Stimulated activated CD4-positive, alpha-beta T cell treated with anti-CD3 and anti-CD28 coated beads, Interleukin-2, amount 100 ng/mL, for 4 hours (primary cell): ENCODE measurements at places on chromosomes 4 and X.

DNA sequence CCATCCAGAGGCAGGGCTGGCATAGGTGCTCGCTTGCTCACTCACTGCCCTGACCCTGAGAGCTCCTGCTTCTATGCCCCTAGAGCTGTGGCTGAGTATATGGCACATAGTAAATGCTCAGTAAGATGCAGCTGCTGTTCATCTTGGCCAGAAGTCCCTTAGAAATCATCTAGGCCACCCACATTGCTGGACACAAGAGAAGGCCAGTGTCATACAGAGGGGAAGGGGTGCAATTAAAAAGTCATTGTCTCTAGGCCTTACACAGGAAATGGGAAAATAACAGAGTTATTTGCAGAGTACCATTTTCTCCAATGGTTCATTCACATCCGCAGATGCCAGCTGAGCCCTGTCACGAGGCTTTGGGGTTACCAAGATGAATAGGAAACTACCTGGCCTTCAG, 88.8 kb downstream of the MAMLD1 start:
- DNase-seq = no peak

GRCh38 chr4:38872620-38873019, 5.0 kb downstream of the FAM114A1 start:
- no peak for DNase-seq

DNA sequence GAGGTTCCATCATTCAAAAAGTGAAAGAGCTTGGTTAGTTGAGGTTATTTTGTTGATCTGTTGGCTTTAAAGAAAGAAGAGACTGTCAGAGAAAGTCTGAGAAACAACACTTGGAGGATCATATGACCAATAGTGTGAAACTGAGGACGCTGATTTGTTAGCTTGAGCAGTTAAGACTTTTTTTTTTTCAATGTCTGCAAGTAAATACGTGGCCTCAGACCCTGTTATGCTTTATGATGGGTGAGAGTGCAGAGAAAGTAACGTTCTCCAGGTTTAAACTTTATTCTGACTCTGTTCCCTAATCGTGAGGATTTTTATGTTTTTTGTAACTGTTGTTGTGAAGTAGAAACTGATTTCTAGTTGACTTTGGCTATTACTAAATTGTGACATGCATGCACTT, 45.9 kb downstream of the GAB1 start:
- DNase-seq = no peak

DNA sequence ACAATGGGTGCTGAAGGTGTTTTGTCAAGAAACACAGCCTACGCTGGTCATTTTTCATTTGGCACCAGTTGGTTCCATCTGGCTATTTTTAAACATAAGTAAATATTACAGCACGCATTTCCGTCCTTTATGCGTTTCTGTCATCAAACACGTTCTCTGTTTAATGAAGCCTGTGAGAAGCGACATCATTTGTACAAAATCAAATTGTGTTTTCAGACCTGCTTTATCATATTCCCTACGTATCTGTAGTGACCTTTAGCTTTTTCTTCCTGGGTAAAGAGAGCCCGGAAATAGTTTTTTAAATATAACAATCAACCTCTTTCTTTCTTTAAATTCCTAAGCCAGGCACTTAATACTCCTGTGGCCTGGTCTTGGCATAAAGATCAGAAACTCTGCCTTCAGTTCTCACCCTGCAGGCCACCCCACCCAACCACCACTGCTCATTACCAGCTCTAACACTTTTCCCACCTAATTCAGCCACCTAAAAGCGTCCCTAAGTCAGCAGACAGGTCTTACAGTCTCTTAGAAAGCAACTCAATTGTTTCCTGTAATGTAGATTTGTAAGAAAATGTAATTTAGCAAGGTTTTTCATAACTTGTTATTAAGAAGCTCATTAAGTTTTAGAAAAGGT, 30.4 kb downstream of the ACSL1 start:
- DNase-seq = no peak

DNA sequence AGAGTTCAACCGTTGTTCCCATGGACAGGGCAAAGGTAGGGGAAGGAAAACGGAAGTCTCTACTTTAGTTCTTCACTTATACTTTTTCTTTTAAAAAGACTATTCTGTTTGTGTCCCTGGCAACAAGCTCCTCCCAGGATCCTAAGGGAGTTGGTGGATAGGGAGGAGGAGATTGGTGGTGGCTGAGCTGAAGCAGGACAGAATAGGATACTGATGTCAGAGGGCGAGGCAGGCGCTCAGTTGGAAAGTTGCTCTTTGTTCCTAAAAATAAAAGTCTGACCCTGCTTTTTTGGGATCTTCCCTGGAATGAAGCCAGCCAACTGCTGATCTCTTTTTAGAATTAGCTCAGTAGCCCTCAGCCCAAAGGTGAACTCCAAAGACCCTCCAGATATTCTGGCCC, 104.7 kb downstream of the MGST2 start:
- DNase-seq = no peak

GRCh38 chr4:7171191-7171900, 21.0 kb upstream of the SORCS2 start:
- no peak for DNase-seq

DNA sequence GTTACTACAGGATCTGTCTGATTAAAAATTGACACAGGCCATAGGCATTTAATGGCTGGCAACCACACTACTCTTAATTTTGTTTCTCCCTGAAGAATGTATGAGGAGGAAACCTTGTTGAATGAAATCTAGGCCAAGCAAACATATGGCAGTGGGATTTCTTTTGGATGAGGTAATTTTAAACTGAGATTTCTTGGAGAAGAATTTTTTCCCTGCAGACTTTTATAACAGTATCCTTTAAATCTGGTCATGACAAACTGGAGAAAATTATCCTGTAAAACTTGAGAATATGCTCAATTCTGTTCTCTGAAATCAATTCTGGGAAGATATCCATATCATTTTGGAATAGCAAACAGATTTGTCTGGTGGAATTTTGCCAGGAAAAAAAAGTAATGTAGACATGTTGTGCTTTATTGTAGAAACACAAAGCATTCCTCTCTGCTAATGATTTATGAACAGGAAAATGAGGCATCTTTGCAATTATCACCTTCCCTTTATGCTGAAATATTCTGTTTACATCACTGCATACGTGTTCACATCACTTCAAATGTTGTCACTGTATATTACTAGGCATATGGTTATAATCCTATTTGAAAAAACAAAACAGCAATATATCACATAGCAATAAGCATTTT, 108.3 kb upstream of the ARSJ start:
- no peak for DNase-seq

DNA sequence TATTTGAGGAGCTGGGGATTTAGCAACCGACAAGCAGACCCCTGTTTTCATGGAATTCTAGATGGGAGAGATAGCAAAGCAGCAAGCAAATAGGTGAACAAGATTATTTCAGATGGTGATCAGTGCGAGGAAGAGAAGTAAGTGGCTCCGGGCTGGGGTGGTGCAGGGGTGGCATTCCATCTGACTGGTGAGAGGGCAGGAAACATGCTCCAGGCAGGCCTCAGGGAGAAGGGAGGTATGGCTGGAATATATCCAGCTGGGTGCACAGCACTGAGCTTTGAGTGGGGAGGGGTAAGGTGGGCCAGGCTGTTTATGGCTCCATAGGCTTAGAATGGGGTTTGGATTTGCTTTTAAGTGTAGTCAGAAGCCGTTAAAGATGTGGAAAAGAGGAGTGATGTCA, 21.2 kb downstream of the PTTG2 start:
- no peak for DNase-seq

DNA sequence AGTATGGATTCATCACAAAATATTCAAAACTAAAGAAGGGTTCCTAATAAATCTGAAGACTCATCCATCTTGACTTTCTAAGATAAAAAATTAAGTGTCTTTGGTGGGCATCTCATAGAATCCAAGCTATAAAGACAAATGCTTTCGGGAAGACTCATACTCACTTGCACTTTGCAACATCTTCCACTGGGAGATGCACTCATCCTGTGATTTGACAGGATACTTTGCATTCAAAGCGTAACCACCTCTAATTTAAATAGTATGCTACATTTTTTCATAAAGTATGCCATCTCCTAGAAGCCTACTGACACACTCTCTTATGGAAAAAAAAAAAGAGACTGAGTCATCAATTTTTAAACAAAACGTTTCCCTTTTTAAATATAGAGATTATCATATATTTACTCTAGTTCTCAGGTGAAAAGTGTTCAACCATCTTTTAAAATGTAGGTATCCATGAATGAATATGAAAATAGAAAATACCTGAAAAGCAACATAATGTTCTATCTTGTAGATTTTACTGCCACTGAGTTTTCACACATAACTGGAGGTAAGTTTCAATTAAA, 119.6 kb downstream of the KLHL13 start:
- DNase-seq = no peak

DNA sequence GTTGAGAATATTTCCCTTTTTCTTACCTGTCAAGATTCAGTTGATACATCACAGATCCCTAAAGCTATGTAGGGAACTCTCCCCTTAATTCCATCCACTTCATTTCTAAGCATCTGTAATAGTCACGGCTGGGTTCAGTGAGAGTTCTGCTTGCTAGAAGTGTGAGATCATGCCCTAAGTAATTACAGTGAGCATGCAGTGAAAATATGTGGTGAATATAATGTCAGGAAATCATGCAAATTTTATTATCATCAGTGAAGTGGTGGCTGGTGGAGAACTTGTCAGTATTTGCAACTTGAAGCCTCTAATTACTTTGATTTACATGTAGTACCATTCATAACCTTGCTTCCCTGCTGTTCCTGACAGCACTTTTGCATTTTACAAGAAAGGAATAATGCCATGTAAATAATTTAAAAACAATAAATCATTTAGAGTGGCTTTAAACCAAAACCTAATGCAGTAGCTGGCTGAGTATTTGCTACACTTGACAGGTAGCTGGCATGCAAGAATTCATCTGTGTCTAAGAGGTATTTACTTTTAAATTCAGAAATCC, 28.3 kb upstream of the CFAP299 start:
- no peak for DNase-seq

- no peak for DNase-seq
Measured at GRCh38 chrX:111888600-111888999, 12.6 kb downstream of the TRPC5OS start.

- no peak for DNase-seq
Measured at GRCh38 chr4:26003056-26003455, 89.0 kb downstream of the SMIM20 start.

- DNase-seq = no peak
Measured at GRCh38 chr4:134533068-134533467, 331.5 kb upstream of the PABPC4L start.

DNA sequence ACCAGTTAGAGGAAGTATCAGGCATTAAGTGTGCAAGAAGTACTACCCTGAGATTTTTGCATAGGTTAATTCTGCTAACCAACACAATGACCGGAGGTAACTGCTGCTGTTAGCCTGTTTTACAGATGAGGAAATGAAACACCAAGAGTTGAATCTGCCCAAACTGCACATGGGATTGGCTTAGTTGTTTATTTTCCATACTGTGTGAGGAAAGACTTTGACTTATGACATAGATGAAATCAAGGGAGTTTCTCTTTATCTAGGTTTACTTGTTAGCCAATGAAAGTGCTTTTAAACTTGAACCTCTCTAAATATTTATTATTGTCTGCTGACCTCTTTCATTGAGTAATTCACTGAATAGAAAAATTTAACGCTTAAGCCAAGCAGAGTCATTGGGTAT, 10.3 kb downstream of the GUCY1B1 start:
- no peak for DNase-seq

GRCh38 chrX:133668225-133668931, 253.1 kb upstream of the GPC4 start:
- DNase-seq = no peak

GRCh38 chr4:40687676-40688389, 58.2 kb upstream of the RBM47 start:
- no peak for DNase-seq

- DNase-seq = no peak
Measured at GRCh38 chrX:72110051-72110875, 21.5 kb downstream of the RTL5 start.

DNA sequence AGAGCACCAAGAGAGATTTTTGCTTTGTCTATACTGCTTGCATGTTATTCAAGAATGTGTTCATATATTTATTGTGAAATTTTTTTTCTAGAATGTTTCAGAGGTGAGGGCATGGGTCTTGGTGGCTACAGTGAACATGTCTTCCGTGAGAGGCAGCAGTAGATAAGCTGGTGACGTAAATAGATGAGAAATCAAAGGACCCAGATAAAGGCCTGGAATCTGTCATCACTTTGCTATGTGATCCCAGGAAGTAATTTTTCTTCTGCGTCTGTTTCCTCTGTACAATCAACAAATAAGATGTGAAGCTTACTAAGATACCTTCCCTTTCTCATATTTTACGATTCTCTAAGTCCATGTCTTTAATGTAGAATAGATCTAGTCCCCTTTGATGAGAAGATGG, 129.1 kb downstream of the COL4A6 start:
- no peak for DNase-seq

DNA sequence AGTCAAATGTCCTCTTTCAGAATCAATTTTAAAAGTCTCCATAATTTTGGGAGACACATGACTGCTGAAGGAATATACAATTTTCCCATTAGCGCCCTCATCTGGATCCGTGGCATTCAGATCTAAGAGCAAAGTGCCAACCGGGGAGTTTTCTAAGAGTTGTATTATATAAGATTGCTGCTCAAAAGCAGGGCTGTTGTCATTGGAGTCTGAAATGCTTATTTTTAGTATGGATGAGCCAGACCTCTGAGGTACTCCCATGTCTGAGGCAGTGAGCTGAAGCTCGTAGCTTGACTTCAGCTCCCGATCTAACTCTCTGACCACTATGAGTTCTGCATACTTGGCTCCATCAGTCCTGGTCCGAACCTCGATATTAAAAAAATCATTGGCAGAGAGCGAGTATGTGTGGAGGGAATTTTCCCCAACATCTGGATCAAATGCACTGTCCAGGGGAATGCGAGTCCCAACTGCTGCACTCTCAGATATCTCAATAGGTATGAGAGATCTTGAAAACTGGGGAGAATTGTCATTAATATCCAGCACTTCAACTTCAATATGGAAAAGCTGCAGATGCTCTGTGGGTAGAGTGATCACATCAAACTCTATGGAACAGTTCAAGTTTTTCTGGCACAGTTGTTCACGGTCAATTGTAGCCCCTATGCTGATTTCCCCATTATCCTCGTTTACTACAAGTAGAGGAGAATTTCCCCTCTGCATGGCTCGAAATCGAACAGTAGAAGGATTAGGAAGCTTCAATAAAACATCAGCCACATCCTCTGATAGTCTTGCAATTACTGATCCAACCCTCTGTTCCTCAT, 917 bp downstream of the PCDH18 start:
- DNase-seq = no peak

GRCh38 chr4:45063696-45064095, 337.3 kb upstream of the GNPDA2 start:
- DNase-seq = no peak

DNA sequence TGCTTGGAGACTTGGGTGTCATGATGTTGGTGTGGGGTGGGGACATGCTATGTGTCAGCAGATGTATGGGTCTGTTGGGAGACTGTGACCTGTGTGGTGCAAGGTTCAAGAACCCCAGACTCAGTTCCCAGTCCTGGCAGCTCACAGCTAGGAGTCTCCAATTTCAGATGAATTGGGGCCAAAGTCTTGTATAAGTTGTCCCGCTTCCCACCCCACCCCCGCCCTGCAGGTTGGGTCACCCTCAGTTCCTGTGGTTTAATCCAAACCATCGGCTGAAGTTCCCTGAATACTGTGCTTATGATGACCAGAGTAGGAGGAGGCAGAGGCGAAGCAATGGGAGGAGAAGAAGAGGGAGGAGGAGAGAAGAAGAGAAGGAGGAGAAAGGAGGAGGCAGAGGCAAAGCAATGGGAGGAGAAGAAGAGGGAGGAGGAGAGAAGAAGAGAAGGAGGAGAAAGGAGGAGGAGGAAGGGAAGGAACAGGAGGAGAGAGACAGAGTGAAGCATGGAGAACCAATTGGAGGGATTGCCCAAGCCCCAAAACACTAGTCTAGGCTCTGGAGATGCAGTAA, 112.6 kb downstream of the EFNB1 start:
- DNase-seq = no peak

GRCh38 chrX:45980726-45981125, 564.5 kb downstream of the ZNF674 start:
- no peak for DNase-seq
